SJSA1 (cell line): ENCODE measurements at places on chromosomes 16 and 17.

DNA sequence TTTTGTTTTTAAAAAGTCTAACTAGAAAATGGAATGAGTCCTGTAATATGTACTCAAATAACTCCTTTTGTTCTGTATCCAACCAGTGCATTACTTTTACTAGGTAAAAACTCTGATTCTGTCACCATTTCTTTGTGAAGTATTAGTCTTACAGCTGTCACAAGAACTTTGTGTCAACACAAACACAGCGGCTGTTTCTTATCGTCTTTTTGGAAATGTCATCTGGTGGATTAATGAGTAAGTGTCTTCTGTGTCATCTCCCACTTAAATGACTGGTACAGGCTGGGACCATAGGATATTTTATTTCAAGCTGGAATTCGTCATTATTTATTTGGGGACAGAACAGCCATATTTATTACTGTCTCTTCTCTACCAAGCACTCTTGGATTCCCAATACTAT, 19.1 kb upstream of the ALDH3A2 start:
- no peak for DNase-seq

DNA sequence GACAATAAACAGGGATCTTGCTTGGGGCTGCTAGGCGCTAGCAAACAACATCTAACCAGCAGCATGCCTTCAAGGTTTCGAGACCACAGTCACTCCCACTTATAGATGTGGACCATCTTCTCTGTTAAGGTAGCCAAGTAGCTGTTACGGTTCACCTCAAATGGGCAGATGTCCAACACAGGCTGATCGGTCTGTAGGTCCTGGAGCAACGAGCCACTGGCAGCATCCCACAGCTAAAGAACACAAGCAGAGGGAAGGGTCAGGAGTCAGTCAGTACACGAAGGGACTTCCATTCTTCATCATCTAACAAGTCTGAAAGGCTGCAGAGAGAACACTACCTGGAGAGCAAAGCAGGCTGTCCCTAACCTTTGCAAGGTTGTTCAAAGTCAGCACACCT, 16.9 kb upstream of the GLG1 start:
- DNase-seq, result no peak

GRCh38 chr17:76736349-76737081, 616 bp downstream of the SRSF2 start:
- peak; percentile 75 for DNase-seq

- DNase-seq, result no peak
Measured at GRCh38 chr17:55284944-55285339, 20.2 kb downstream of the HLF start.

GRCh38 chr17:28968914-28969295, 17.6 kb upstream of the PHF12 start:
- DNase-seq, result no peak

GRCh38 chr17:33371377-33371776, 78.3 kb upstream of the ASIC2 start:
- no peak for DNase-seq

GRCh38 chr17:8138374-8138671, 13.9 kb downstream of the PER1 start:
- DNase-seq, result no peak

- DNase-seq, result no peak
Measured at GRCh38 chr16:1180549-1181403, 27.9 kb downstream of the CACNA1H start.

GRCh38 chr17:59643159-59644140, 23.8 kb downstream of the CLTC start:
- DNase-seq, result no peak

GRCh38 chr17:66920950-66921349, 43.6 kb upstream of the CACNG4 start:
- no peak for DNase-seq

DNA sequence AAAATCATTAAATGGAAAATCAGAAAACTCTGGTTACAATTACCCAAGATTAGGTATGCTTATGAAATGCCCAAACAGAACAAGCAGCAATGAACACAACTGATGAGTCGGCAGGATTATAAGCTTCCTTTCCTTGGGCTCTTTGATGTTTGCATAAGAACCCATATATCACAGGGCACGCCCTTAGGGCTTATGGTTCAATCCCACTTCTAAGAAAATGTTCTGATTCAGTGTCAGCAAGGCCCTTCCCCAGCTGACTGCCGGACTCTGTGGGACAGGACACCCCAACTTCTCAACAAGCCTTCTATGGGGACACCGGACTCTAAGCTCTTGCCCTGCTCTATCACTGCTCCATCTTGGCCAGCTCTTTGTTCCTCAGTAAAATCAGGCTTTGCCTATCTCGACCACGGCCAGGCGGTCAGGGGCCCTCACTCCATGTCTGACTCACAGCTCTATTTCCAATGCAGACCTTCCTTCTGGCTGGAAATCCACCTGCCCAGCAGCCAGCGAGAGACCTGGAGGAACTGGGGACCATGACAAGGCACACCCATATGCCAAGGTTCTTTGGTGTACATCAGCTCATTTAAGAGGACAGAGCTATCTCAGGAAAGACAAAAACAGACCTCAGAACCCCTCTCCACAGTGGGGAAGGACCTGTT, 26.8 kb downstream of the LITAFD start:
- no peak for DNase-seq

DNA sequence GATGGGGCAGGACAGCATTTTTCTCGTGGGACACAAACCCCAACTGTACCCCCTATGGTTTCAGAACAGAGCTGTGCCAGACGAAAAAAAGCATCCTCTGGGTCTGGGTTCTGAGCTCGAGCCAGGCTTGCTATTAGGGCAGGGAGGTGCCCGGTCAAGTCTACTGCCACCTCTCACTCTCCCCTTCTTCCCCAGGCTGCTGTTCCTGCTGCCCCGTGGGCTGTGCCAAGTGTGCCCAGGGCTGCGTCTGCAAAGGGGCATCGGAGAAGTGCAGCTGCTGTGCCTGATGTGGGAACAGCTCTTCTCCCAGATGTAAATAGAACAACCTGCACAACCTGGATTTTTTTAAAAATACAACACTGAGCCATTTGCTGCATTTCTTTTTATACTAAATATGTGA, 1.1 kb downstream of the MT1E start:
- no peak for DNase-seq

DNA sequence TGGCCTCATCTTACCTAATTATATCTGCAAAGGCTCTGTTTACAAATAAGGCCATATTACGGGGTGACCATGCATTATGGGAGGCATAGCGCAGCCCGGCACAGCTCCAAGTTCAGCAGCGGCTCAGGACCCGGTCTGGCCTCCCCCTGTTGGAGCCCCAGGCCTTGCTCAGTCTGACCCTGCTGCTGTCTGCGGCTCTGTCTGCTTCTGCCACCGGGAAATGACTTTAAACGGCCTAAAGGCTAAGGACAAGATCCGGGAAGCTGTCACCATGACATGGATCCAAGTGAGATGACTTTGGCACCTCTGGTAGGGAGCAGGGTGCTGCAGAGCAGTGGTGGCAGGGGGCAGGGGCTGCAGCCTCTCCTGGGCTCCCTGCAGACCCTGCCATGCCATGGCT, 140.6 kb upstream of the GSE1 start:
- no peak for DNase-seq

DNA sequence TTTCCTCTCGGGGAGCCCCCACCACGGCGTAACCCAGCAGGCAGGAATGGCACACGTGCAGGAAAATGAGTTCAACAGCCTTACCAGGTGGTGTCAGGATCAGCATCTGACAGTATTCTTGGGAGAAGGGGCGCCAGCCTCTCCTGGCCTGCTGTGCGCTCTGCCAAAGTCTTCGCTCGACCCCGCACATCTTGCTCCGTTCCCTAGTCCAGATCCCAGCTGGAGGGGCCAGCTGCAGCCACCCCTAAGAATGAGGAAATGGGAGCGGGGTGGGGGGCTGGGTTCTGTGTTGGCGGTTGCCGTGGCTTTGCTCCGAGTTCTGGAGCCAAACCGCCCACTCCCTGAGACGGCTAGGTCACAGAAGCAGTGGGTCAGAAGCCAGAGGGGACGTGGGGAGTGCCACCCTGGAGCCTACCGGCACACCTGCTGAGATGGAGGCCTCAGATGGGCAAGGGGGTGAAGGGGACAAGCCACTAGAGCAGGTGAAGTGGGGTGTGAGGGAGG, at the start of gene CHCT1:
Gene CHCT1, plus strand, starts transcription at position 328 of the 504 bp plus-strand sequence. Its CDS starts 104 bp downstream, at position 432.
- DNase-seq, result no peak

GRCh38 chr16:77383606-77384187, 51.1 kb downstream of the ADAMTS18 start:
- DNase-seq, result no peak

DNA sequence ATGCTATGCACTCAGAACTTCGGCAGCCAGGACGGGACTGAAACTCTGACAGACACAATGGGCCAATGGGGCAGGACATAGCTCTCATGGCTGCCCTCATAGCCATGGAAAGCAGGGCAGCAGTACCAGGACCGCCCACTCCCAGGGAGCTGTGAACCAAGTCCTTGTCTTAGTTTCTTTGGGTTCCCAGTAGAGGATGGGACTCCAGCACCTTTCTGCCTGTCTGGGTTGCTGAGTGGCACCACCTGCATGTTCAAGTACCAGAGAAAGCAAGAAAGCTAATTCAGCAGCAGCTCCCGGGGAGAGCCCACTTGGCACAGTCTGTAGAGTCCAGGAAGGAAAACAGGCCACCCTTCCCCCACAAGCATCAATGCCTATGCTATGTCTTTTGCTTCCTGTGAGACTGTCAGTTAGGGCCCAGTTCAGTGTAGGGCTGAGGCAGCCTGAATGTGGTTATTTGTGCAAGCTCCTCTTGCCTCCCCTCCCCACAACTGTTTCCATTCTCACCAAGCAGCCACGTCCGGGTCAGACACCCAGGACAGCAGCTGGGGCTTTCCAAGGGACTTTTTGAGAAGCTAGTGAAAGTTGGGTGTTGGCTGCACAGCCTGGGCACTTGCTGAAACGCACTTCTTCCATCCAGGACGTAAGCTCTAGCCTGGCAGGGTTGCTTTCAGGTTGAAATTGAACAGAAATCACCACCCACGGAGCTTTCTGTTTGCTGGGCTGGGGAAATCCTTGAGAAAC, 7.8 kb downstream of the SUPT4H1 start:
- no peak for DNase-seq

- DNase-seq, result no peak
Measured at GRCh38 chr17:225551-225950, 44.1 kb upstream of the DOC2B start.

DNA sequence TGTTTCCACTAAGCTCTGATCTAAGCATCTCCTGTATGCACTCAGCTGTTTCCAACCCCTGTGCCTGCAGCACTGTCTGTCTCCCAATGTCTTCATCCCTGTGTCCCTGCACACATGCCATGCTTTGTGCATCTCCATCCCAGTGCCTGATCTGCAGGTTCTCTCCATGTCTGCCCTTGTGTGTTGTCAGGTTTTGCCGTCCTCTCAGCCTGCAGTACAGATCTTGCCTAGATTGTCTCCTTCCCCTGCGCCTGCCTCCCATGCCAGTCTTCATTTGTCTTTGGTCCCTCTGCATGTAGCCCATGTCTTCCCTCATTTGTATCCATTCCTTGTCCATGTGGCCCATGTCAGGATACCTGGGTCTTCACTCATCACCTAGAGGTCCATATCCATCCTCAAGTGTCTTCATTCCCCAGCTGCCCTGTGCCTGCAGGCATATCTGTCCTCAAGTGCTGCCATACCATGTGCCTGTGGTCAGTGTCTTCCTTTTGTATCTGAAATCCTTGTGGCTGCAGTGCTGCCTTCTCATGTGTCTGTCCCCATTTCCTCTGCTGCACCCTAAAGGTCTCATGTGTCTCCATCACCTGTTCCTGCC, 71.5 kb downstream of the TNFRSF13B start:
- DNase-seq, result no peak

GRCh38 chr17:35641032-35641431, 53.9 kb downstream of the AP2B1 start:
- no peak for DNase-seq

- DNase-seq, result no peak
Measured at GRCh38 chr17:45011767-45012166, 39.7 kb downstream of the DCAKD start.

- DNase-seq, result no peak
Measured at GRCh38 chr16:71707199-71707598, 17.3 kb downstream of the PHLPP2 start.

DNA sequence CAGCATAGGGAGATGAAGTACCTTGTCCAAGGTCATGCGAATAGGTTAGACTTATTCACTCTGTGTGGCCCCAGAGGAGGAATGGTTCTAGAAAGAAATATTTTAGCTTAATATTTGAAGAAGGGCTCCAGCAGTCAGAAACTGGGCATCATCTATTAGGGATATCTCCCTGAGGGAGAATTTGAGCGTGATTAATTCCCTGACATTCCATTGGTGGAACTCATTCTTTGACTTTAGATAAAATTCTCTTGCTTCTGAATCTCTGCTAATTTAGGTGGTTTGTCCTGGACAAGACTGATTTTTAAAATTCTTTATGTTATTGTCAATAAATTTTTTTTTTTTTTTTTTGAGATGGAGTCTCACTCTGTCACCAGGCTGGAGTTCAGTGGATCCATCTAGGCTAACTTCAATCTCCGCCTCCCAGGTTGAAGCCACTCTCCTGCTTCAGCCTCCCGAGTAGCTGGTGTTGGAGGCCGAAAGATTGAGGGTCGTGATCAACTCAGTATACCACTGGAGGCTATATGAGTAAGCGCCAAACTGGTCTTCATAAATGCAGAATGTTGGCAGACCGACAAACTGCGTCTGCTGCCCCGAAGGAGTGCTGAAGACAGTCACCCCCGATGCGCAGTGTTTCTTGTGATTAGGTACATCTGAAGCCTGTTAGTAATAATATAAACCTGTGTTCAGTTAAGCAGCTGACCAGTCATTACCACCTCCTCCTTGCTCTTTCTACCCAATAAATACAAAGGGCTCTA, 267.9 kb upstream of the HSBP1 start:
- no peak for DNase-seq

GRCh38 chr16:11587643-11588247, 1.0 kb upstream of the LITAF start:
- DNase-seq, result no peak

GRCh38 chr16:57876210-57876609, 73.9 kb upstream of the KIFC3 start:
- DNase-seq, result no peak

GRCh38 chr17:4945944-4946280, 2.4 kb downstream of the PFN1 start:
- DNase-seq, result no peak

- DNase-seq, result no peak
Measured at GRCh38 chr16:88799569-88800276, 3.9 kb upstream of the CDT1 start.

DNA sequence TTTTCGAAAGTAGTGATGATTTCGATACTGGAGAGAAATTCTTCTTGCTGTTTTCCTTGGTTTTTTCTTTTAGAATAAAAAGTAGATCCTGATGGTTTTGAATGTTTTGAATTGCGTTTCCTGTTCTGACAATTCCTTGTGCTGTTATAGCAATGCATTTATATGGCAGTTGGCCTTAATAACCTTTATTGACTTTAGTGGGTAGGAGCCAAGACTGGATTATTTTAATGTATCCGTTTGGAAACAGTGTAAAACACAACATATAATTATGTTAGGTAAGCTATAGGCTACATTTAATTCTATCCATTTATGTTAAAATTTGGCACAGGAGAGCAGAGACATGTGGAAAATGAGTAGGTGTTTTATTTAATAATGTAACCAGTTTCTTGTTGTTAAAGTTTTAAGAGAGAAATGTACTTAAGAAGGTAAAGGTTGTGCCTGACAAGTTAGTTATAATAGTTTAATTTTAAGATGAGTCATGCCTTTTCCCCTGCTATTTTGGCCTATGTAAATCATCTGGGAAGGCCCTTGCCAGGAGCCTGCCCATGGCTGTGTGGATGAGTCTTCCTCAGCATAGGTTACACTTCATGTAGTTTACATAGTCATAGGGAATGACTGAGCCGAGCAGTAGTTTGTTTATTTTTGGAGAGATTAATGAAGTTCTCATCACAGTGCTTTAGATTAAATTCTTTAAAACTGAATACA, 189.9 kb downstream of the FTO start:
- DNase-seq, result peak; percentile 56

GRCh38 chr17:33523577-33523981, 230.5 kb upstream of the ASIC2 start:
- DNase-seq, result no peak
